Activated CD4-positive, alpha-beta T cell treated with anti-CD3 and anti-CD28 coated beads, Interleukin-2, Interleukin-6, amounts not matched to agents 100 ng/mL and 50 ng/mL, durations not matched to agents 16 hours and 8 hours (primary cell): ENCODE measurements at places on chromosomes 4 and X.

DNA sequence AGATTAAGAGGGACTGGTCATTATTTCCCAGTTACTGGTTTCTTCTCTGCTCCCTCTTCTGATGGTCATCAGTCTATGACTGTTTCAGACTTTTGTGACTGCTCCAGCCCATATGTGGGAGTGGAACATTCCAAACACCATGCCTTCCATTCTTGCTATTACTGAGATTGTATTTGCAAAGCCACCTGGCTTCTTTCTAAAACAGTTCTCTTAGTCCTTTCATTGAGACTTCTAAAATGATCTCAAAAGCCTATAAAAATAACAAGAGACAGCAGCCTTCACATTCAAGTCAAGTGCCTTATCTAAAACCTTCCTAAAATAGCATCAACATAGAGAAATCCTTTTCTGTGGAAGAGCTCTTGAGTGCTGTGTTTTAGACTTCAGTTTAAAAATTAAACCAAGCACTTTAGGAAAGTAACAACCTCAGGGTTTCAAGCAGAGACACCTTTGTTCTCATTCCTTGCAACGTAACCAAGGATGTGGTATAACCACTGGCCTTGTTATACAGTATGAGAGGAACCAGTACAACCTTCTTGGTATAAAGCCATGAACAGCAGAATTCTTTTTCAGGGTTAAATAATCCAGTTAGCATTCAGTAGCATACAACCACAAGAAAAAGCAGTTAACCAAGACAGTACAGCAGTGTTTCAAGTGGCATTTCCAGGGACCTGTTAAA lies 97.1 kb downstream of the NFKB1 start:
- peak; percentile 49 for DNase-seq

- no peak for DNase-seq
Observed at GRCh38 chrX:133440081-133440796, 24.9 kb upstream of the GPC4 start.

DNA sequence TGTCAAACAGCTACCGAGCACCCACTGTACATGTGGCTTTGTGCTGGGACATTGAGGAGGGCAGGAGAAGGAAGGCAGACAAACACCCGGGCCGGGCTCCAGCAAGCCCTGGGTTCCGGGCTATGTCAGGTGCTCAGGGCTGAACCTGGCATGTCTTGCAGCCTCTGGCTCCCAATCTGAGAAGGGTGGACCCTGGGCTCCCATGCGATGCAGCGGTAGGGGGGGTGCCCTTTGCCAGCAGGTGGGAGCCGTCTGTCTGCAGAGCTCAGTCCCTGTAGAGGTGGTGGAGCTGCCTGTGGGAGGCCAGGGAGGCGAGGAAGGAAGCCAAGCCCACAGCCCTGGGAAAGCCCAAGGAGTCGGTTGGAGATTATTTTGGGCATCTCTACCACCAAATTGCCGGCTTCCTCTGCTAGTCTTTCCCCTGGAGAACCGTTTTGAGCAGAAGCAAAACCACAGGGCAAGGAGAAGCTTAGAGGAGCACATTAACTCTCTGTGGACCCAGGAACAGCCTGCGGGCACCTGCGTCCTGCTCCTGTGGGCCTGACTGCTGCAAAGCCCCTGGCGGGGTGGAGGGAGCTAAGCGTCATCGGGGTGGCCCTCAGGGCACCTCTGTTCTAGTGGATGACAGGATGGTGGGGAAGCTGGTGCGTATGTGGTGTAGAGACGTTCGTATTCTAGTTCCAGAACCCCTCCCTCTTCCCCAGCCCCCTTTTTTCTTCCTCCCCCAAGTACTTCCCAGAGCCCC lies 10.3 kb downstream of the CPZ start:
- DNase-seq: no peak

- DNase-seq: peak; percentile 33
Observed at GRCh38 chr4:17385403-17385802, 126.5 kb downstream of the QDPR start.

GRCh38 chr4:3809451-3810110 lies 43.4 kb downstream of the ADRA2C start:
- DNase-seq: no peak

- no peak for DNase-seq
Observed at GRCh38 chr4:109810552-109811387, 4.8 kb upstream of the GAR1 start.

DNA sequence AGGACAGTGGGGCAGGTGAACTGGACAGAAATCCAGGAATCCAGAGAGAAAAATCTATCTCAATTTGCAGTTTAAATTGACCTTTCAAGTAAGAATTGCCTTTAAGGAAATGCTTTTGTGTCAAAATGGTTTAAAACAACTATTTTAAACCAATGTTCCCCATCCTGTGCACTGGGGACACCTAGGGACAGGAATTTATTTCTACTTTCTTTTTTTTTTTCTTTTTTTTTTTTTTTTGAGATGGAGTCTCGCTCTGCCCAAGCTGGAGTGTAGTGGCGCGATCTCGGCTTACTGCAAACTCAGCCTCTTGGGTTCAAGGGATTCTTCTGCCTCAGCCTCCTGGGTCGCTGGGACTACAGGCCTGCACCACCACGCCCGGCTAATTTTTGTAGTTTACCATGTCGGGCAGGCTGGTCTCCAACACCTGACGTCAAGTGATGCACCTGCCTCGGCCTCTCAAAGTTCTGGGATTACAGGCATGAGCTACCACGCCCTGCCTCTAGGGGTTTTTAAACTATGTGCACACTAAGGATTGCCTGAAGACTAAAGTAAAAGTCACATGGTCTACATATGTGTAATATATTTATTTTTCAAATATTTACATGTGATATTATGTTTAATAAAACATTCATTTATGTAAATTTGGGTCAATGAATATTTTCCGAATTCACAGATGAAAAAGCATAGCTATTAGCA lies 1213.4 kb downstream of the STIM2 start:
- DNase-seq: no peak

- DNase-seq: no peak
Observed at GRCh38 chr4:123588631-123589241, 192.1 kb downstream of the SPRY1 start.

- DNase-seq: no peak
Observed at GRCh38 chr4:126271292-126271691, 956.5 kb downstream of the FAT4 start.

DNA sequence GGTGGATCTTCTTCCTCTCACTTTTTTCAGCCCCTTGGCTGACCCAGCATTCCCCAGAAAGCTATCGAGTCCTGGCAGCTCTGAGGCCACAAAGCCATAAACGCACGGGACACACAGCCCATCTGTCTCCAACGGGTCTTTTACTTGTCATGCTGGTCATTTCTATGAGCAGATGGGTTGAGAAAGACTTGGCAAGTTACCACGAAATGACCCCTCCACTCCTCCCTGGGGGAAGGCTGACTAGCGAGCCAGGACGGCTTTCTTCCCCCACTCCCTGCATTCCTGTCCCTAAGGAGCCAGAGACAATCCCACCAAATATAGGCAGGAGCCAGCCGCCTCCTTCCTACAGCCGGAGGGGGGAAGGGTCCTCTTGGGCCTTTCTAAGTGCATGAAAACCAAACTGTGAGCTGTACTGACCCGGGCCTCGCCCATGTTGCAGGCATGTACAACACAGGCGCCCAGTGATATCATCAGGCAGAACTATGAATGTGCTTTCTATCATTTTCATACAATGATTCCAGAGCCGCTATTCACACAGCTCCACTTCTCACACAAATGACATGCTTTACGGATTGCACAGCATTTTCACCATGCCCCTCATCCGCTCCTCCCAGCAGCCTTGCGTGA lies 28.6 kb downstream of the AFAP1 start:
- DNase-seq: no peak

- DNase-seq: no peak
Observed at GRCh38 chr4:5964030-5964429, 54.2 kb downstream of the C4orf50 start.

DNA sequence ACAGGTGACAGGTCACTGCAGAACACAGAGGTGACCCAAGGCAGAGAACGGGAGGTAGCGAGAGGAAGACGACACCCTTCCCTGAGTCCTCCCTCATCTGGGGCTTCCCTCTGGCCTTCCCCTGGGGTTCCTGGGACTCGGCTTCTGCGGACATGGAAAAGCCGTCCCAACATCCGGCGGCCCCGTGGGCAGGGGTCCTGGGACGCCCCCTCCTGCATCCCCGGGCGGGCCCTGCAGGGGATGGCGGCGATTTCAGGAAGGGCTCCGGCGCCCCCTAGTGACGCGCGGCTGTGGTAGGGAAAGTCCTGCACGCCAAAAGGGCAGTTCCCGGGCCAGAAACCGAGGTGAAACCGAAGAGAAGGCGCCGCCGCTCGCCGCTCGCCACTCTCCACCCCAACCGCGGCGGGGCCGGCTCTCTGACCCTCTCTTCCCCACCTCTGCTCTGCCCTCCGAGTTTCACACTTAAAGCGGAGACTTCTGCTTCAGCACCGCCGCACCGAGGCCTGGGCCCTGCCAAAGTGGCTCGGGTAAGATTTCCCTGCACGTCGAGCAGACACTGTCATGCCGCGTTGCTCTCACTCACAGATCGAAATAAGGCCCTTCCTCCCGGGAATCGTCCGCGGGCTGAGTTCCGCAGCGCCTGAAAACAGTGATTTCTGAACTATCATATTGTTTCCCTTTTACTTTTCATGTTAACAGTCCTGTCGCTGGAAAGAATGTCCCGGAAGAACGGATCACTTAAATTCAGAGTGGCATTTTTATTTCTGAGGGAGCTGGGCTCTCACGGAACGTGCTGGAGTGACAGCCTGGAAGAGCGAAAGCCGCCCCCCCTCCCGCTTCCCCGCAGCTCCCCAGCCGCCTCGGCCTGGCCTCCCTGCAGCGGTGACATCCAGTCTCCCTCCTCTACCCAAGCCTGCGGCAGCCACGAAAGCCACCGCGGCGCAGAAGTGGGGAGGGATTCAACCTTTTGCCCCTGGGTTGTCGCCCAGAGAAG lies 110.6 kb downstream of the DCTD start:
- peak; percentile 81 for DNase-seq

- no peak for DNase-seq
Observed at GRCh38 chr4:105196523-105197145, 50.0 kb downstream of the TET2 start.

- DNase-seq: no peak
Observed at GRCh38 chrX:35842674-35843073, 44.5 kb downstream of the MAGEB16 start.

- no peak for DNase-seq
Observed at GRCh38 chr4:158410272-158410671, 111.4 kb upstream of the RXFP1 start.

- no peak for DNase-seq
Observed at GRCh38 chr4:171007618-171008390, 805.4 kb upstream of the GALNTL6 start.

- peak; percentile 50 for DNase-seq
Observed at GRCh38 chrX:52574416-52575275, 57.8 kb upstream of the XAGE1B start.

- no peak for DNase-seq
Observed at GRCh38 chr4:24121395-24122175, 231.7 kb upstream of the PPARGC1A start.

DNA sequence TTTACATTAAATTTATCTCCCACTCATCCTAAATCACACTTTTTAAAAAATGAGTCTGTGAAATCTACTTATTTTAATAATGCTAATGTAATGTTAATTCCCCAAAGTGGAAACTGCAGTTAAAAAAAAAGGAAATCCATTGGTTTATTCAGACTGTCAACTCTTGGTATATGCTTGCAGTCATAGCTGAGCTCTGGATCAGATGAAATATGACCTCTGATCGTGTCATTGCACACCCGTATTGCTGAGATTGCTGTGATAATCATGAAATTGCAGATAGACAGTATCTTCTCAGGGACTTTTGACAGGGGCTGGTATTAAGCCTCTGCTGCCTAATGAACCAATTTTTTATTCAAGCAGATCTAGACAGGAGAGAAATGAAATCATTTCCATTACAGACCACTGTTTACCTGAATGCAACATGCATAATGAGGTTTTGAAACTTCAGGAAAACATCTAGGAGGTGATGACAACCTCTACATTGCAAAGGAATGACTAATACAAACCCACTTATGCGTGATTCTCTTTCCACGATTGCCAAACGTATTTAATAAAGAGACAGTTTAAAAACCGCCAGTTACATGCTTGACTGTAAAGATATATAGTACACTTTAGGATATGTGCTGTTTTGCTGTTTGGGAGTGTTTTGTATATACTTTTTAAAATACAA lies 138.3 kb upstream of the PUDP start:
- DNase-seq: no peak

- peak; percentile 39 for DNase-seq
Observed at GRCh38 chrX:119870626-119871131, 854 bp downstream of the RNF113A start.

- DNase-seq: no peak
Observed at GRCh38 chrX:52585892-52586291, 68.8 kb downstream of the SSX7 start.

GRCh38 chr4:53371049-53371448 lies 5.2 kb upstream of the SCFD2 start:
- DNase-seq: no peak
